ENCODE measurements at places on chromosomes 7 and 10. TPM values are rescaled to one million over a fixed set of nuclear protein-coding genes. Genes with fewer than 3 reads are reported as not detected.
A peak's percentile ranks its signal among the peaks of the same experiment; 100 is the strongest.

DNA sequence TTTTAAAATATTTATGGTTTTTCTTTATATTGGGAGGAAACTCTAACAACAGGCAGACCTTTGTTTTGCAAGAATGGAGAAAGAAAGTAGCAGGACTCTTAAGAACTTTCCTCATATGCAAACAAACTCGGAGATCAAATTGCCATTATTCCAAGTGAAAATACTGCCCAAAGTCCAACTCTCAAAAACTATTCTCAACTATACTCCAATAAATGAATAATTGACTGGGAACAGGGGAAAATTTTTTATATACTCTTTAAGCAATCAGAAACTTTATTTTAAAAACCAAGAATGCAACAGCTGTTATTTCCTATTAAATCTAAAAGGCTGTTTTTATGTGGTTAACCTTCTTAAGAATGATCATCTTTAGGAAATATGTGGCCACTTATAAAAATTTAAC is 101.9 kb downstream of the COL28A1 start:
- H3K27ac ChIP-seq = no peak overlapping the region
- H3K36me3 ChIP-seq = no peaks in the 10 kb centered on the region

DNA sequence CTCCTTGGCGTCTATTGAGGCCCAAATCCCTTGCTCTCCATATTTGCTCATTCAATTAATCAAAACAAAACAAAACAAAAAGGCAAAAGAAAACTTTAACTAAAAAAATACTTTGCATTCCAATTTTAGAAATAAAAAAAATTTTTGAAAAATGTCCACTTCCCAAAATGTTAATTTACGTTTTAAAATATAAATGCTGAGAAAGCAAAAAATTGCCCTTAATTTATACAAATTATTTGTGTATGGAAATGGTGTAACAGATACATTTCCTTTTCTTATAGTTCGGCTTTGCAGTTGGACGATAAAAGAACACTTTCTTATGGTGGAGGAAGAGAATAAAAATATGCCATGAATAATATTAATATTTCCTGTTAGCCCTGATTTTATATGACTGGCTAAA is 652.8 kb upstream of the PFKP start:
- no peak overlapping the region for H3K4me3 ChIP-seq
- no peak for DNase-seq
- H3K36me3 ChIP-seq = no peaks in the 10 kb centered on the region
- H3K27me3 ChIP-seq = peaks cover 2% of the 10 kb centered on the region
- no peaks in the 10 kb centered on the region for H3K4me1 ChIP-seq
- H3K27ac ChIP-seq = no peak overlapping the region

DNA sequence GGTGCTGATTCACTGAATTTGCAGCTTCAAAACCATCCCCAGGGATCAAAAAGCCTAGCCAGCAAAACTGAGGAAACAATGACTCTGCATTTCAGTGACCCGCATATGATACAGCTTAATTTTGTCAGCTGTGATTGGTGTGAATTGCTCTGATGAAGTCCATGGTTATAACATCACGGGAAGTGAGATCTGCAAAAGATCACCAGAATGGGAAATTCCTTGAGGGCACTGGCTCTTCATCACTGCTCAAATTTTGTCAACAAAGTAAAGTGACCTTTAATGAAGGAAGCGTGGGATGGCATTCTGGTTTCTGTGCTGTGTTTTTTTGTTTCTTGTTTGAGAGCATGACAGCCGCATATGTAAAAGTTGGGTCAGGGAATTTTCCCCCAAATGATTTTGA is 745.9 kb downstream of the GATA3 start:
- H3K27ac ChIP-seq = peak overlapping the region; percentile 23
- DNase-seq = peak; percentile 31
- peaks cover 12% of the 10 kb centered on the region for H3K4me1 ChIP-seq
- no peaks in the 10 kb centered on the region for H3K27me3 ChIP-seq

- H3K27me3 ChIP-seq = no peaks in the 10 kb centered on the region
- no peak overlapping the region for H3K27ac ChIP-seq
- DNase-seq = no peak
- H3K36me3 ChIP-seq = no peaks in the 10 kb centered on the region
Measured at GRCh38 chr10:104076743-104077160, 8.9 kb downstream of the COL17A1 start.

The GNGT1 gene
- total RNA-seq = not detected

The RSPH10B gene
- not detected for total RNA-seq

The LIPF gene
- total RNA-seq = not detected
